ENCODE measurements at places on chromosomes 2 and 18. TPM values are rescaled to one million over a fixed set of nuclear protein-coding genes. Genes with fewer than 3 reads are reported as not detected.

The RGPD3 gene
- not detected for total RNA-seq

The SPAG16 gene
- 9.9 TPM for total RNA-seq

DNA sequence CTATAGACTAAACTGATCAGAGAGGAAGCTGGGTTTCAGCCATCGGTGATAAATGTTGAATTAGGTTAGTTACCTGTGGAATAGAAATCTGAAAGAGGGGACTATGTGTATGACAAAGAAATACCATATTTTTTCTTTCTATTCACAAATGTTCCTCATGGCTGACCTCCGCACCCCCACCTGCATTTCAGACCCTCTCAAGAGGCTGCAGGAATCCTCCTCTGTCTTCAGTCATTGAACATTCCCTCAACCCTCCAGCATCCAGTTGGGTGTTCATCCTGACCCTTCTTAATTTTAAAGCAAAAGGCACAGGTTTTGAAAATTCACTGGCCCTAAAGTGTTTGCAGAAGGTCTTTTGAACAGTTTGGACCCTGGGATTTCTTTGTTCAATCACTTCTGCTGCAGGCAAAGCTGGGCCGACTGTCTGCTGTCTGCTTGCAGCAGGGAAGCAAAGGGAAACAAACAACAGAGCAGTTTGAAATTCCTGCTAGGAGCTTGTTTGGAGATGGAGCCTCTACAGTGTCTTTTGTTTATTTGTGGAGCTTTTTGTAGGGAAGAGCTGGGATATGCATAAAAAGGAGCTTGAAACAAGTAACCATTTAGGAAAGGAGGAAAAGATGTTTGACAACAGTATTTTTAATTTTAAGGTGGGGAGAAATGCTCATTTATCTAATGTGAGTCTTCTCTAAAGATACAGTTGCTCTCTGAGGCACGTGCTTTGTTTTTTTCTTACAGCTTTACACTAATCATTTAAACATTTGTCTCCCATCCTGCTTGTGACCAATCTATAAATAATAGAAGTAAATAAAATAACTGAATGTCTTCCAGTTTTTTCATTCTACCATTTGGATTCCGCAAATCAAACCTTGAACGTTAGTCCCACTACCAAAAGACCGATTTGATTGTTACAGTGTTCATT, 213.3 kb upstream of the MMADHC start:
- no peak for DNase-seq

DNA sequence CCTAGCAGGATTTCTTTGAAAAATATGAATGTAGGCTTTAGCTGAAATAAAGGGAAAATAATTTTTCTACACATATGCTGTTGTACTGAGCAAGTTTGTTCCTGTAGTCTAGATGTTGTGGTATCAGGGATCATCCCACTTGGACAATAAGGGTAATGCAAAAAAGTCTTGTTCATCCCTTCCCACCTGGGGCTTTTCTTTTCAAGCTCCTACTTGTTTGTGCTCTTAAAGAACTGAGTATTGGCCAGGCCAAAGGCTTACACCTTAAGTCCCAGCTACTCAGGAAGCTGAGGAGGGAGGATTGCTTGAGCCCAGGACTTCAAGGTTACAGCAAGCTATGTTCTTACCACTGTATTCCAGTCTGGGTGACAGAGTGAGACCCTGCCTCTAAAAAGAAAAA, 35.5 kb downstream of the ZC3H6 start:
- DNase-seq: no peak

DNA sequence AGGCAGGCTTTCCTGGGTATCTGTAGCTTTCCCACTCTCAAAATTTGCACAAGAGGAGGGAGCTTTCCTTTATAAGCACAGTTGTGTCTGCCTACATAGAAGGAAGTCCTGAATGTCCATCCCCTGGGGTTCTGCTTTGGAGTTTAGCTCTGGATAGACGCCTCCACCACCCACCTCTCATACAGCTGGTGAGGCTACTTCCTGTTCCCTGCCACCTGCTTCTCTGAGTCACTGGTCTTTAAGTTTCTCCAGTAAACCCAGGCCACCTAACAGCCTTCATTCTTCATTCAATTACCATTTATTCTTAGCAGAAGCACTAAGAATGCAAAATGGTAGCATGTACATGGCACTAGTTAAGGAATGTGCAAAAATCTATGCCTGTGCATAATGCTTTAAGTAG, 407.8 kb downstream of the CDH2 start:
- DNase-seq: no peak

DNA sequence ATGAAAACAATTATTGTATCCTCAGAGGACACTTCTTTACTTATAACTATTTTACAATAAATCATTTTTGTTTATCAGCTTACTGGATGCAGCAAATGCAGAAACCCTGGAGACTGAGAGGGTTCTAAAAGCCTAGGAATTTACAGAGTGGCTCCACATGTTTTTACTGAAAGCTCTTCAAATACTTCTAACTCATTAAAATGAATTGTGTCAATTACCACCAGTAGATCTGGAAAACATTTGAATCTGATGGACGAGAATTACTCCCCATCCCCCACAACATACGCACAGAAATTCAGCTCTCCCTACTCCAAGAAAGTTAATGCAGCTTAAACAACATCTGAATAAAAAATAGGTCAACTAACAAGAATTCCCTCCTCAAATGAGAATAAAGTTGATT, 319.8 kb upstream of the FIGN start:
- no peak for DNase-seq

Data from activated naive CD8-positive, alpha-beta T cell treated with anti-CD3 and anti-CD28 coated beads for 36 hours (primary cell).